Activated CD8-positive, alpha-beta memory T cell treated with anti-CD3 and anti-CD28 coated beads for 48 hours (primary cell): ENCODE measurements at places on chromosomes 16 and 17.

DNA sequence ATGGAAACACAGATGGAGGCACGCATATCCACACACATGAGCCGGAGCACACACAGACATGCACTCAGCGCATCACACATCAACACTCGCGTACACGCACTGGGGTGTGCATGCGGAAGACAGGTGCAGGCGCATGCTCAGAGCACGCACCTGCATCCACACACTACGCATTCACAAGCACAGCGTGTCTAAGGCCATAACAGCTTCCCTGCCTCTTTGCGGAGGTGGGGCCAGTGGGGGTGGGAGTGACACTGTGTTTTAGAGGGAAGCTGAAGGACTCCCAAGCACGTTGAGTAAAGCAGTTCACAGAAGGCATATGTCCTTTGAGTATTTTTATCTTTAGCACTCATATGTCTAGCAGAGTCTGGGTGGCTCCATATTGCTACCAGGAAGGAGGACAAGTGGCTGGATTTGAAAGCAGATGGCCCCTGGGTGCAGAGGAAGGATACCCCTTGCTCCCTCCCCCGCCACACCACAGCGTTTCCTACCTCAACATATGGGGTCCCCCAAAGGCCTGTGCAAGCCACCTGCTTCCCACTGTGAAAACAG, 68.6 kb upstream of the TOB1 start:
- DNase-seq: no peak

GRCh38 chr16:30068750-30069610, 3.4 kb downstream of the ALDOA start:
- no peak for DNase-seq

- no peak for DNase-seq
These were observed 2.0 kb upstream of the NTAN1 start for GRCh38 chr16:15057681-15058417.

DNA sequence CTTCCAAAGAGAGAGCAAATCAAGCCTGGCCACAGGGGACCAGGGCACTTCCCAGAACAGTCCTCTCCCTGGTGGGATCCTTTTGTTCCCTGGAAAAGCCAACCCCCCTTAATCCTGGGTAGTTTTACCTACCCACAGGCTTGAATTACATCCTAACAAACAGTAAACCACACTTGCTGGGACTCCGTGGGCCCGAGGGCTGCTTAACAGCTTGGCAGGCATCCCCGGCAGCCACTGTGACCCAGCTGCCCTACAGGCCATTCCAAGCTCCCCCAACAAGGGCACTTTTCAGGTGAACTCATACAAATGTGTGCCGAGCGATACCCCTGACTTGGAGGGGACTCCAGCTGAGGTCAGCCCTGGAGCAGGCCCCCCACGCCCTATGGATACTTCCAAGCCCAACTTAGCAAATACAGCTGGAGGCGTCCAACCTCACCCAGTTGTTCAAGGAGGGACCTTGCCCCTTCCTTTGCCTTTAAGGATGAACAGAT, 26.4 kb downstream of the ADCY9 start:
- DNase-seq: no peak

GRCh38 chr17:40832840-40833239, 10.4 kb upstream of the KRT10 start:
- no peak for DNase-seq

DNA sequence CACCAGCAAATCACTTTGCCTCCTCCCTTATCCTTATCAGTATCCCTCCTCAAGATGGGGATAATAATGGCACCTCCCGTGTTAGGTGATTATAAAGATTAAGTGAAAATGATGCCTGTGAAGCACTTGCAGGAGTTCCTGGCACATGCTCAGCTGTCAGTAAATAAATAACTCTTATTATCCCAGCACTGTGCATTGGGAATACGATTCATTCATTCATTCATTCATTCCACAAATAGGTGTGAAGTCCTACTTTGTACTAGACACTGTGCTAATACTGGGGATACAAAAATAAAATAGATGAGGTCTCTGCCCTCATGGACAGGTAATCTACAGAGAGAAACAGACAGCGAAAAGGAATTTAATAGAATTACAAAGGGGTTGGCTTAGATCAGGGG, 2.0 kb downstream of the XYLT2 start:
- DNase-seq: no peak

- no peak for DNase-seq
These were observed 88.6 kb upstream of the NKD1 start for GRCh38 chr16:50459496-50460080.

DNA sequence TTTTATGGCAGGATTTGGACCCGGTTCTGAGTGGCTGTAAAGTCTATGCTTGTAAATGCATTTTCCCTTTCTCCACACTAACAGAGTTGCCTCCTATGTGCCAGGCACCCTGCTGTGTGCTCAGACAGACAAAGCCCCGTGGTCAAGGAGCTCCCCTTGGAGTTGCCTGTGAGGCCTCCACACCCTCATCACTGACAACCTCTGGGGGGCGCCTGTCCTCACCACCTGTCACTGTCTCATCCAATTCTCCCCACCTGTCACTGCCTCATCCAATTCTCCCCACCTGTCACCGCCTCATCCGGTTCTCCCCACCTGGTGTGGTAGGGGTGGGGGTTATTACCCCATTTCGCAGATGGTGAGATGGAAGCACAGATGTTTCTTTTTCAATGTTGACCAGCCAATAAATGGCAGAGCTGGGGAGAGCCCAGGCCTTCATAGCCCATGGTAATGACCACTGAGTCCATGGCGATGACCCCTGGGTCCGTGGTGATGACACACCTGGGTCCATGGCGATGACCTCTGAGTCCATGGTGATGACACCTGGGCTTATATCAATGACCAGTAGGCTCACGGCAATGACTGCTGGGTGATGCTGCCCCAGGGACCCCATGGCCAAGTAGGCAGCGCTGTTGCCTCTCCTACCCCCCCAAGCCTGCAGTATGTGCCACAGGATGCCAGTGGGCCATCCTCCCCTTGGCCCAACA, 150.1 kb downstream of the IRF8 start:
- DNase-seq: no peak

DNA sequence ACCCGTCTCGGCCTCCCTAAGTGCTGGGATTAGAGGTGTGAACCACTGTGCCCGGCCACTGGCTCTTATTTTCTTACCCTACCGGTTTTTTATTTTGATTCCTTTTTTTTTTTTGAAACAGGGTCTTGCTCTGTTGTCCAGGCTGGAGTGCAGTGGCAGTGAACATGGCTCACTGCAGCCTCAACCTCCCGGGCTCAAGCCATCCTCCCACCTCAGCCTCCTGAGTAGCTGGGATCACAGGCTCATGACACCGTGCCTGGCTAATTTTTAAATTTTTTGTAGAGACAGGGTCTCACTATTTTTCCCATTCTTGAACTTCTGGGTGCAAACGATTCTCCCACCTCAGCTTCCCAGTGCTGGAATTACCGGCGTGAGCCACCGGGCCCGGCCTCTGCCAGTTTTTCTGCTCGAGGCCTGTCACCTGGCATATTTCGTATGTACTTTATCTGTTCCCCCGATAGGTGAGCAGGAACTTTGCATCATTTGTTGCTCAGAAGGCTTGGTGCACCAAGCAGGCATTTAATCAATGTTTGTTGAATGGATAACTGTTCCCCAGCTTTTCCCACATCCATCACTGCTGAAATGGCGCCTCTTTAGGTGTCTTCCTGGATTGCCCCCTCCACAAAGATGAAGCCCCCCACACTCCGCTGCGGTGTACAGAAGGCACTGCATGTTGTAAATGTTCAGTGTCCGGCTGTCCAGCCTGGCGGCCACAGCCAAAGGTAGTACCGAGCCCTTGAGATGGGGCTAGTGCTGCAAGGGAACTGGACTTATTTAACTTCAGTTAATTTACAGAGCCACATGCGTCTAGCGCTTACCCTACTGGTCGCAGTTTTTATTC, 858 bp upstream of the TELO2 start:
- no peak for DNase-seq

- no peak for DNase-seq
These were observed 303.8 kb downstream of the SEC14L1 start for GRCh38 chr17:77444628-77444983.

- no peak for DNase-seq
These were observed 35.5 kb downstream of the SHISA6 start for GRCh38 chr17:11276486-11276885.

GRCh38 chr16:80573700-80574120, 32.9 kb downstream of the DYNLRB2 start:
- no peak for DNase-seq

DNA sequence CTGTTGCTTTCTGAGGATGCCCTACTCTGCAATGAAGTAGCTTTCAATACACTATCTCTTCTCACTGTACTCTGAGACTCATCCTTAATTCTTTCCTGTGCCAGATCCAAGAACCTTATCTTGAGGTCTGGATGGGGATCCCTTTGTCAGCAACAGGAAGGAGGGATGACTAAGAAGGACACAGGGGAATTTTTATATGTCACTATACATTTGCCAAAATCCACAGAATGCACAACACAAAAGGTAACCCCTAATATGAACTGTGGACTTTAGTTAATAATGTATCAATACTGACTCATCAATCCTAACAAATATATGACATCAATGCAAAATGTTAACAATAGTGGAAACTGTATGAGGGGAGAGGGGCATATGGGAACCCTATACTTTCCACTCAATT, 4.7 kb upstream of the RBBP6 start:
- DNase-seq: no peak

- DNase-seq: no peak
These were observed 3.3 kb upstream of the RNF112 start for GRCh38 chr17:19407601-19408345.

DNA sequence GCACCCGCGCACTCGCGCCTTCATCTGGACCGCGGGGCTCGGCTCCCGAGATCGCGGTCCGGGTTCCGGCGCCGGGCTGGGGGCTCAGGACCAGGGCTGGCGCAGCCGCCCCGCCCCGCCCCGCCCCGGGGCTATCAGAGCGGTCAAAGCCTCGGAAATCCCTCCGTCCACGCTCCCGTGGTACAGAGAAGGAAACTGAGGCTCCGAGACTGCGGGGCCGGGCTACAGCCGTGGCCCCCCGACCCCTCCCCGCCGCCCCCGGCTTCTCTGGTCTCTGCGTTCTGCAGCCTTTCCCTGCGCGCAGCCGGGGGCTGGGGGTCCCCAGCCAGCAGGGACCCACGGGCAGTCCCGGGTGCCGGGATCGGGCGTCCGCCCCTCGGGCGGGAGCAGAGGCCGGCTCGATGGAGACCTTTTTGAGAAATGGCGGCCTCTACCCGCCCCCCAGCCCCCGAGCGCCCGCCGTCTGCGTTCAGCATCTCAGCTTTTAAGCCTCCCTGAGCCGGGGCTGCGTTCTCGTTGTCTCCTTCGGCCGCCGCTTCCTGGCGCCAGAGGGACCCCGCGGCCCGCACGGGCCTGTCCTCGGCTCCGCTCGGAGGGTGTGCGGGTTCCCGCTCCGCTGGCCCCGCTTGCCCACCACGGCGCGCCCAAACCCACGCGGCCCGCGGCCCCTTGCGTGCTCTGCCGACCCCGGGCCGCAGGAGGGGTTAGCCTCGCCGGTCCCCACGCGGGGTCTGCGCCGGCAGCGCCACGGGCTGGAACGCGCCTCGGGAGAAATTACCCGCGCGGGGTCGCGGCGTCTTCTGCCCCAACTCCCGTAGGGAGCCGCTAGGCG, 1.5 kb upstream of the NPTX1 start:
- no peak for DNase-seq

DNA sequence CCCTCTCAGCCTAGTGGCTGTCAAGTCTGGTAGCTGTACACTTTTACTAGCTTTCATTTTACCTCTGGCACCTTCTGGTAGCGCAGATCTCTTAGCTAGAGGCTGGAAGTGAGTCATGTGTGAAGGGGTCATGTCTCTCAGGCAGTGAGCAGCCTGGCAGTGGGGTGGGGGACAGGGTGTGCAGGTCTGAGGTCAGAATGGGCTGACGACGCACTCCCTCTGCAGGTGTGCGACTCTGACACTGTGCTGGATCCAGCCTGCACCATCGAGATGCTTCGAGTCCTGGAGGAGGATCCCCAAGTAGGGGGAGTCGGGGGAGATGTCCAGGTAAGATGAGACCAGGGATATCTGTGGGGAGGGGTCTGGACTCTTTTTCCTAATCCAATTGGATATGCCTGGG, 7.8 kb downstream of the HAS3 start:
- DNase-seq: no peak

DNA sequence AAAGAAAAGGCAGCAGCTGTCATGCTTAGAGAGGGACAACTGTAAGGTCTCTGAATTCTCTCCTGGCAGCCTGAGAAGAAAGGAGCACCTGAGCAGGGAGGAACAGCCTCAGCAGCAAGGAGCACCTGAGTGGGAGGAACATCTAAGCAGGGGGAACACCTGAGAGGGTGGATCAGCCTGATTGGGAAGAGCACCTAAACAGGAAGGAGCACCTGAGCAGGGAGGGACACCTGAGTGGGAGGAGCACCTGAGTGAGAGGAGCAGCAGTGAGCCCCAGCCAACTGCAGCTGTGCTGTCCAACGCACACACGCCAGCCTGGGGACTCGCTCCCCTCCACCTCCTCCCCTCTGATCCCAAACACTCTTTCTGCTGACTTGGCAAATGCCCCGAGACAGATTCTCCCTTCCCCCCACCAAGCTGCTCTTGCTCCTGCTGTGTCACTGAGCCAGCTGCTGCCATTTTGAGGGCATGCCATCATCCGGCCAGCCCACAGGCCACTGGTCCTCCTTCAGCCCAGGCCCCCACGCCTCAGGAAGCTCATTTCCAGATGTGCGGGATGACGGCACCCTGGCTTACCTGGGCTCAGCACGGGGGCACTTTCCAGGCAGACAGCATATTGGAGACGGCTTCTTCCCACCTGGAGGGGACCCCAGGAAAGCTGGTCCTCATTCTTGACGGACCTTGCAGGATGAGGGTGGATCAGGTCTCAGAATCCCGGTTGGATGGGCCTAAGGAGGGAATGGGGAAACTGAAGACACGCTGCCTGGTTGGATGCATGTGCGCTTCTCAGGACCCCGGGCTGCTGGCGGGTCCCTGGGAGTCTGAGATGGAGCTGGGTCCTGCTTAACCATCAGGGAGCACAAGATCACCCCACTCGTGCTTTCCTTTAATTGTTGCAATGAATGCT, 57.7 kb upstream of the RBFOX3 start:
- DNase-seq: no peak

DNA sequence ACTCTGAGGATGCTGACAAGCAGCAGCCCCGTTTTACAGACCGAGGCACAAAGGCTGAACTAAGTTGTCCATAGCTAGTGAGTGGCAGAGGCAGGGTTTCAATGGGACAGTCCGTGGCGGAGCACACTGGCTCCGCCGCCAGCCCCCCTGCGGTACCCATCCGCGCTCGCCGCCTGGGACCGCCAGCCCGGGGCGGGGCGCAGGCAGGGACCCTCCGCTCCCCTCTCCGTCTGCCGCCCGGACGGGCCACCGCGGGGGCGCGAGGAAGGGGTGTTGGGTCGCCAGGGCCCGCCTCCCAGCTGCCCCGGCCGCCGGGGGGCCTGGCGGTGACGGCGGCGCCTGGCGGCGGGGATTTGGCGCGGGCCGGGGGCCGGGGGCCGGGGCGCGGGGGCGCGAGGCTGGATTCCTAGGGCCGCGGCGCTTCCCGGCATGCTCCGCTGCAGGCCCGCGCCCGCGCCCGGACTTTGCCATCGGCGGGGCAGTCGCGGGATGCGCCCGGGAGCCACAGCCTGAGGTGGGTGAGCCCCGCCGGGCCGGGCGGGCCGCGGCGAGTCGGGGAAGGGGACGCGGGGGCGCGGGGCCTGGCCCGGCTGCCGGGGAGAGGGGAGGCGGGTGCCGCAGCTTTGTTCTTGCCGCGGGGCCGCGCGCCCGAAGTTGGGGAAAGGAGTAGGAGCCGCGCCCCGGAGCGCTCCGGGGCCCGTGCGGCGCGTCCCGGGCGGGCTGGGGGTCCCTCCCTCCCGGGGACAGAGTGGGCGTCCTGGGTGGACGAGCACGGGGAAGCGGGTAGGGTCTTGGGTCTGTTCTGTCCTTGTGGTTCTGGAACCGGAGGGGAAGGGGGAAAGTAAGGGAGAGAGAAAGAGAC, at the start of gene TMEM98:
Gene TMEM98 (plus strand): TSS at position 430 of the 862 bp plus-strand sequence. CDS start 3,376 bp downstream, outside the sequence.
- no peak for DNase-seq

GRCh38 chr16:75246504-75247205, 4.8 kb downstream of the BCAR1 start:
- no peak for DNase-seq
